NCI-H1092 (cell line): ENCODE measurements at places on chromosomes 7 and 10.

- peak; percentile 29 for DNase-seq
These were observed 3.5 kb upstream of the ZNF467 start for GRCh38 chr7:149776848-149777407.

DNA sequence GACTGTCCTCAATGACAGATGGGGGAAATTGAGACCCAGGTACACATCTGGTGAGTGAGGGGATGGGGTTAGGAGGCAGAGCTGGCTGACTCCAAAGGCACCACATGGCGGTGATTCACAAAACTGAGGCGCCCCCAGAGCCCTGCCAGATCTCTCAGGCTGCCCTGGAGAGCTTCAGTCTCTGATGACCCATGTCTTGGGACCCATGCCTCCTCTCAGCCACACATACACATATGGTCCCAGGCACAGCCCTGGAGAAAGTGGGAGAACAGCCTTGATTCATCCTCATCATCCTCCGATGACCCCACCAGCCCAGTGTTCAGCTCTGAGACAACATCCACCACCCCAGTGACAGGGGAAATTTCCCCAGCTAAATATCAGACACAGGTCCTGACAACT lies 426.0 kb downstream of the RPS24 start:
- DNase-seq: no peak

GRCh38 chr7:22681312-22681711 lies 45.7 kb upstream of the IL6 start:
- DNase-seq: no peak

GRCh38 chr7:31894308-31894707 lies 175.9 kb downstream of the PDE1C start:
- no peak for DNase-seq
